Testis (tissue), 5 donors: ENCODE measurements at places on chromosomes 12 and 14. TPM values are rescaled to one million over a fixed set of nuclear protein-coding genes. Genes with fewer than 3 reads are reported as not detected.

PHLDA1 gene
- polyA plus RNA-seq: 8.2 TPM

- DNase-seq: no peak
Measured at GRCh38 chr14:81263777-81264410, 43.1 kb upstream of the GTF2A1 start.

PRKAB1 gene
- polyA plus RNA-seq: 72.5 TPM

- no peak for DNase-seq
Measured at GRCh38 chr12:93199831-93200236, 177.9 kb upstream of the NUDT4 start.

GRCh38 chr12:43407816-43408645 lies 144.0 kb downstream of the ADAMTS20 start:
- no peak for DNase-seq

DNA sequence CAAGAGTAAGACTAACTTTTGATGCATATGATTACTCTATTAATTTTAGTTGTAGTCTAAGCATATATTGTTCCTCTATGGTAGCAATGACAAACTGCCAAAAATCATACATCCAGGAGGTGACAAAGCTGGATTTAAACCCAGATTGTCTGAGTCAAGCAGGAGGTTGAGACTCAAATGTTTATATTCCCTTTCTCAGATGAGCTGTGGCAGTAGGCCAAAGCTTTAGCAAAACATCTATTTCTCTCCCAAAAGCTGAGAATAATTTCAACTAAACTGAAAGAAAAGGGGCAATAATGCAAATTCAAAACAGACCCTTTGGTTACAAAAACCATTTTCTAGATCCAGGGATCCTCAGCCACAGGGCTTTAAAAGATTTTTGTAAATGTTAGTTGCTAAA lies 173.6 kb downstream of the SEC23A start:
- DNase-seq: no peak

- DNase-seq: no peak
Measured at GRCh38 chr14:35414365-35414764, 9.8 kb upstream of the NFKBIA start.

- DNase-seq: no peak
Measured at GRCh38 chr12:69570000-69570516, 15.2 kb upstream of the CCT2 start.
